Activated CD4-positive, alpha-beta T cell treated with anti-CD3 and anti-CD28 coated beads, Interleukin-2, amount 50 U/mL, for 16 hours (primary cell): ENCODE measurements at places on chromosomes 1 and 21.
A peak's percentile ranks its signal among the peaks of the same experiment; 100 is the strongest.

- DNase-seq = peak; percentile 40
Measured at GRCh38 chr1:39788758-39789570, at the start of gene BMP8B. BMP8B (minus strand) TSS chr1:39788865; CDS start chr1:39788485, 380 bp downstream.

GRCh38 chr1:154351363-154352068 lies 26.2 kb downstream of the ATP8B2 start:
- DNase-seq = no peak

DNA sequence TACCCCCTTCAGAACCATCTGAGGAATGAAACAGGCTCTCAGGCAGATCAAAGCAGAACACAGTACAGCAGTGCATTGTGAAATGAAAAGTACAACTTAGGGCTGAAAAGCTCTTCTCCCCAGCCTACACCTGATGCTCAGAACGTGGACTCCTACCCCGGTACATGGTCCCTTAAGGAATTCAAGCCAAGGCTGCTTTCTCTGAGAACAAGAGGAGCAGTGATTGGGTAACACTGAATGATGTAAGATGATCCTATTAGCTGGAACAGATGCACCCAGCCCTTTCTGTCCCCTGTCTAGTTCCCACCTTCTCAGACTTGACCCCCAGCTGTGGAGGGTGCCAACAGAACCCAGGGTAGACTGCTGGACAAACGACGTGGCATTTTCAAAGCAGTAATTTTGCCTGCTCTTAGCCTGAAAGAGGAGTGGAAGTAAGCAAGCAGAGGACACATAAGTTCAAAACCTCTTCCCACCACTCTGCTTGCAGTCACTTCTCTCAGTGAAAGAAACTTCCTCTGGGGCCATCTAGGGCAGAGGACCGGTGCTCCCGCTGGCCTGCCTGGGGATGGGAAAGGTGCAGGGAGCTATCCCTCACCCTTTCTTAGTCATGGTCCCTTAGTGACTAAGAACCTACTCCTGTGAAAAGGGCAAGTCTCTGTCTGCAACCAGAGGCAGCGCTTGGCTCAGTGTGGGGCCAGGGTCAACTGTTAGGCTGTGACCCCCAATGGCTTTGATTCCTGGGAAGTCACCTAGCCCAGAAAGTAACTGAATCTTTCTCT lies 72.7 kb downstream of the TRABD2B start:
- DNase-seq = no peak

DNA sequence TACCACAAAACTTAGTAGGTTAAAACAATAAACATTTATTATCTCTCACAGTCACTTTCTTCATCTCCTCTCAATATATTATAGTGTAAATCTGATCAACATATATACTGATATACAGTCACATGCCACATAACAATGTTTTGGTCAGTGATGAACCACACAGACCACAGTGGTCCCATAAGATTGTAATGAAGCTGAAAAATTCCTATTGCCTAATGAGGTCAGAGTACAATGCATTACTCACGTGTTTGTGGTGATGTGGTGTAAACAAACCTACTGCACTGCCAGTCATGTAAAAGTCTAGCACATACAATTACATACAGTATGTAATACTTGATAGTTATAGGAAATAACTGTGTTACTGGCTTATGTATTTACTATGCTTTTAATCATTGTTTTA lies 30.1 kb downstream of the OLFML3 start:
- DNase-seq = no peak

DNA sequence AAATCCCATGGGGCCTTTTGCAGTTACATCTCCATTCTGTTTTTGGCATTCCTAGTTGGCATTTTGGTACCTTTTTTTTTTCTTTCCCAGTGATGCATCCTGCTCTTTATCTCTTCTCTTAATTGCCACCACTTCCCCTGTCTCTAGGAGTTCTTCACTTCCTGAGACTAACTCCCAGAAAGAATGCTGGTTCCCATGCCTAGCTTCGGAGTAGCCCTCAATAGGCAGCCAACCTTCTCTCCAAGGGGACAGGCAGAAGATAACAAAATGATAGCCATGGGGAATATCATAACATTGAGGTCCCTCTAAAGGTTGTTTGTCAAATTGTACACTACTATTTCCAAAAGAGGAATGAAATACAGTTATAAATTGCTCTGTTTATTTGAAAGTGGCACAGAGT lies 150.6 kb upstream of the UBE2U start:
- DNase-seq = no peak

DNA sequence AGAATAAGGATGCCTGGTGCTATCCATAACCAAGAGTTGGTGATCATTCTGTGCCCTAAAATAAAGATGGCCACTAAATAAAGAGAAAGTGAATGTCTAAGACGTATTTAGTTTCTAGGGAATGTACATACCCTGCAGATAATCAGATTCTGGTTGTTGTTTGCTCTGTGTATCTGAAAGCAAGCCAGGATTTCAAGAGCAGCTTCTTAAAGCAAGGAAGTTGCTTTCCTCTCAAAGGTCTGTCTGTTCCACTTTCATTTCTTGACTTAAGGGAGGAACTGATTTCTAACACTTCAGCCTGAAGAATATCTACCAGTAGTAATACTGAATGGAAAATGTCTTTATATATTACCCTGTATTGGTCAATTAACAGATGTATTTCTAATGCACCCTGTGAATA lies 88.8 kb downstream of the KIF1B start:
- no peak for DNase-seq

- no peak for DNase-seq
Measured at GRCh38 chr1:176601348-176601747, 138.4 kb downstream of the PAPPA2 start.

DNA sequence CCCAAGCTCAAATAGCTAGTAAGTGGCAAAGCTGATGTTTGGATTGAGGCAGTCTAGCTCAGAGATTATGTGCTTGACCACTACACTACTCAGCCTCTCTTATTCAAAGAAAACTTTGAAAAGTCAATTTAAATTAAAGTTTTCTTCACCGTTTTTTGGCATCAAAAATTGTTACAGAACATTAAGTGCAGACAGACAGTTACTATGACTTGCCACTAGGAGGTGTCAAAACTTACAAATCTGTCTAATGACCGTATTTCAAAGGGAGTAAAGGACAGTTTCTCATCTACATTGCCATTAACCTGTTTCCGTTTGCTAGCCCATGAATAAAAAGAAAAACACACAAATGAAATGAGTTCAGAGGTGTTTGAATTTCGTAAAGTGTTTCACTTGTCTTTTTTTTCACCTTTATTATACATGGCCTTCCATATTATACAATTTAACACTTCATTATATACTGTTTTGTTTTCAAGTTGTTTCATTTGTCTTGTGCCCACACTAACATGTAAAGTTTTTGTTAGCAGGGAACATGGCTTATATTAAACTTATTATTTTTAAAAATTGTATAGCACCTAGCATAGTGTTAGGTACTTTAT lies 57.4 kb upstream of the MTF2 start:
- DNase-seq = peak; percentile 67

GRCh38 chr1:49906365-49906764 lies 117.4 kb downstream of the AGBL4 start:
- no peak for DNase-seq

DNA sequence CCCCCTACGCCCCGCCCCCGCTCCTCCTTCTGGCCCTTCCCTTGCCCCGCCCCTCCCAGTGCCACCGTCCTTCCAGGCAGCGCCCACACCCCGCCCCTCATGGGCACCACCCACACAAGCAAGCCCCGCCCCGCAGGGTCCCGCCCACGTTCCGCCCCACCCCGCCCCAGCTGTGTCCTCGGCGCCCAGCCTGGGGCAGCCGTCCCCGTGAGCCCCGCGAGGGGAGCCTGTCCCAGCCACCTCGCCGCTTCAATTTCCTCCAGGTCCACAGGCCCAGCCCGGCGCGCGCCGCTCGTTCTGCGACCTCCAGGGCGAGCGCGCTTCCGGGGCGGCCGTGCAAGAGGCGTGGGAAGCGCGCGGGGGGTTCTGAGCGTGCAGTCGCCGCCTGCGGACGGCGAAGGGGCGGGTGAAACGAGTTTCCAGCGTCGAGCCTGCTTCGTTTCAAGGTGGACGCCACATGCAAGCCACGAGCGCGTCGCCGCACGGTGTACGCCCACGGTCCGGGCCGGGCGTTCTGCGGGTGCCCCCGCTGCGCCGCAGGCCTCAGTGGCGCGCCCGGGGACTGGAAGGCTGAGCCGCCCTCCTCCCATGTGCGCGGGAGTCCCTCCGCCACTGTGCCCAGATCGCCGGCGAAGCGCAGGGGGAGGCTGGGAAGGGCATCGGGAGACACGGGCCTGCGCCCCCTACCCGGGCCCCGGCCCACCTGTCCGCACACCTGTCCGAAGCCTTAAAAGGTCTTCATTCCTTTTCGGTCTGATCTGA lies 10.8 kb upstream of the FAAP20 start:
- DNase-seq = peak; percentile 97

- no peak for DNase-seq
Measured at GRCh38 chr21:42311160-42311559, 4.0 kb downstream of the TFF3 start.

- no peak for DNase-seq
Measured at GRCh38 chr21:43881283-43881682, 16.3 kb downstream of the AGPAT3 start.

DNA sequence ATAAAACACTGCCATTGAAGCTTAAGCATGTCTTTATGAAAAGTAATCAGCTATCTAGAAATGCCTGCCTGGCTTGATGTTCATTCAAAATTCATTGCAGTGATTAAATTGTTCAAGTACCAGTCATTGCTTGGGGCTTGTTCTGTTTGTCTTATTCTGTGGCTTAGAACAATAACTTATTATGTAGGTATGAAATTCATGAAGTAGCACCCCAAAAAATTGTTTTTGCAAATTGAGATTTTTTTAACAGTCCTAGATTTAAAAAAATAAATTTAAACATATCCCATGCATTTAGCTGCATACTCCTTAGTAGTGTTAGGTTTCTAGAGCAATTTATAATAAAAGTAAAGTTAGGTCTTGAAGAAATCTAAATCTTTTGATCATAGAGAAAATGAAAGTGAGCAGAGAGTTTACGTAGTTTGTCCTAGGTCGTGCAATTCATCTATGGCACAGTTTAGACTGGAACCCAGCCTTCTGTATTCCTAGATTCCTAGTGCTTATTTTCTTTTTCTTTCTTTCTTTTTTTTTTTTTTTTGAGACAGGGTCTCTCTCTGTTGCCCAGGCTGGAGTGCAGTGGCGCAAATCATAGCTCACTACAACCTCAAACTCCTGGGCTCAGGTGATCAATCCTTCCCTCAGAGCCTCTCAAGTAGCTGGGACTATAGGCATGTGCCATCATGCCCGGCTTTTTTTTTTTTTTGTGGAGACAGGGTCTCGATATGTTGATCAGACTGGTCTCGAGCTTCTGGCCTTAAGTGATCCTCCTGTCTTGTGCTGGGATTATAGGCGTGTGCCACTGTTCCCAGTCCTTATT lies 9.3 kb downstream of the MIER1 start:
- no peak for DNase-seq

DNA sequence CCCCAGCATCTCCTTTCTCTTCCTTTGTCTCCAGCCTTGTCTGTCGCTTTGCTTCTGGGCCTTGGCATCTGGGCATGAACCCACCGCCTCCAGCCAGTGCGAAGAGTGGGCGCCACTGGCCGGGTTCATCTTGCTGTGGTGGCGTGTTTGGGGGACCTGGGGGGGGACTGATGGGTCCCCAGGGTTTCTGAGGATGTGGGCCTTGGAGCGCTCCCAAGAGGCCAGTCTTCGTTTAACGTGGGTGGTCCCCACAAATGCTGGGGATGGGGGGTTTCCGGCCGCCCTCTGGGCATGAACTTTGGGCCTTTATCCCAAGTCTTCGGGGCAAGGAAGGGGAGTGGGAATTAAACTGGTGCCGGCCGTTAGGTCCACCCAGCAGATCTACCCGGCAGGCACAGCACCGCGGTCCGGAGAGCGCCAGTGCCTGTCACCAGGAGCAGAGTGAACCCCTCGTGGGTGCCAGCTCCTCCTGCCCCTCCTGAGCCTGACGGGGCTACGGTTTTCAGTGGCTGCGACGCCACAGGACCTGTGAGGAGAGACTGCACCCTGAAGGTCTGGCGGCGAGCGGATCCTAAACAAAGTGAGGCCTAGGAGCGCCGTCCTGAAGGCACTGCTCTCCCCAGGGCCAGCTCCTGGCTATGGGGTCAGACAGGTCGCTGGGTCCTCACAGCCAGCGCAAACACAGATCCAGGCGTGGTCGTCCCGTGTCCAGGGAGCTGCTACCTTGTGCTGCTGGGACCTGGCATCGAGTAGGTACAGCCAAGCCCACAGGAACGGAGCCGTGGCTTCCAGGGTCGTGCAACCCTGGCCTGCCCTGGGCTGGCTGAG lies 12.1 kb upstream of the C1orf174 start:
- no peak for DNase-seq

GRCh38 chr1:84755216-84755615 lies 65.0 kb upstream of the SSX2IP start:
- no peak for DNase-seq

GRCh38 chr1:166511761-166512160 lies 327.5 kb upstream of the POGK start:
- peak; percentile 5 for DNase-seq

DNA sequence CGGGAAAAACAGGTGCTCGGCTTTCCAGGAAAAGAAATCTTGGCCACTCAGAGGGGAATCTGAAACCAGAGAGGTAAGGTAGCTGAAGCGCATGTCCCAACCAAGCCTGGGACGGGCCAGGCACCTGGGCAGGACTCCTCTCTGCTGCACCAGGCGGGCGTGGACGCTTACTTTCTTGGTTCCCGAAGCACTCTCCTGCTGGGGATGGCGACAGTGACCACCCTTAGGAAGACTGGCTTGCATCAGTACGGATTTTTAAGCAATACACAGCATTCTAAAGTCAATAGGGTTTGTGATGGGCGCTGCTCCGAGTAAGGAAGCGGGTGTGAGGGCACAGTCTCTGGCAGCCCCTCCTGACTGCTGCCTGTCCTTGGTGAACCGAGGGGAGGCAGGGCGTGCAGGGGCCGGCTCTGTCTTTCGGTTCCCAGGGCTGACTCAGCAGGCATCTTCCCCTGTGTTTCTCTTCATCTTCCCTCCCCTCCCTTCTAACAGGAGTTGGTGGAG lies 74.9 kb upstream of the ANGPTL1 start:
- DNase-seq = no peak

DNA sequence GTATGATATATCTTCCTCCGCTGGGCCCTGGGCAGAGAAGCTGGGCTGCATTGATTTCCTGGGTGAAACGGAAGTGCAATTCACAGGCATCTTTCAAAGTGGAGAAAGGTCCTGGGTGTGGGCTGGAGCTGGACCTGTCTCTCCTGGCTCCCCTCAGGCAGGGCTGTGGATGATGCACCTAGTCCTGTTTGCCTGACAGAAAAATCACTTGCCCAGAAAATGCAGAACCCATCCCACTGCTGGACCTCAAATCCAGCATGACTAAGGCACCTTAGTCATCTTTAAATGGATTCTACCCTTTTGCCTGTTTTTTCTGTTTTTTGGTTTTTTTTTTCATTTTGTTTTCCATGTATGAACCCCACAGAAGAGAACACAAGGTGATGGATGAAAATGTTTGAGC lies 49.7 kb downstream of the MYSM1 start:
- DNase-seq = no peak

DNA sequence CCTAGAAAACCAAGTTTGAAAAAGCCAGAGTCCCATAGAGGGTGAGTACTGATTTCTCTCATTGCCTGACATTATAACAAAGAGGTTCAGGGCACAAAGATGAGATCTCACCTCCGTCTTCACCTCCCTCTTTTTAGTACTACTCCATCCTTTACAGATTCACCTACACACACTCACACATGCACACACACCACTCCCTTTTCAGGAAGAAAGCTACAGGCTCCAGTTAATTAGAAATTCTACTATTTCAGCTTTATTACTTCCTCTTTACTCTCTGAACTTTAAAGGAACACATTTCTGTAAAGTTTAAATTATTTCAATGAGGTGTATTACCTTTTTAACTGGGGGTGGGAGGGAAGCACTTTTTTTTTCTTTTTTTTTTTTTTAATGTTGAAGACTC lies 59.6 kb upstream of the PRDX6 start:
- no peak for DNase-seq
